ENCODE measurements at places on chromosomes 12 and 14.

DNA sequence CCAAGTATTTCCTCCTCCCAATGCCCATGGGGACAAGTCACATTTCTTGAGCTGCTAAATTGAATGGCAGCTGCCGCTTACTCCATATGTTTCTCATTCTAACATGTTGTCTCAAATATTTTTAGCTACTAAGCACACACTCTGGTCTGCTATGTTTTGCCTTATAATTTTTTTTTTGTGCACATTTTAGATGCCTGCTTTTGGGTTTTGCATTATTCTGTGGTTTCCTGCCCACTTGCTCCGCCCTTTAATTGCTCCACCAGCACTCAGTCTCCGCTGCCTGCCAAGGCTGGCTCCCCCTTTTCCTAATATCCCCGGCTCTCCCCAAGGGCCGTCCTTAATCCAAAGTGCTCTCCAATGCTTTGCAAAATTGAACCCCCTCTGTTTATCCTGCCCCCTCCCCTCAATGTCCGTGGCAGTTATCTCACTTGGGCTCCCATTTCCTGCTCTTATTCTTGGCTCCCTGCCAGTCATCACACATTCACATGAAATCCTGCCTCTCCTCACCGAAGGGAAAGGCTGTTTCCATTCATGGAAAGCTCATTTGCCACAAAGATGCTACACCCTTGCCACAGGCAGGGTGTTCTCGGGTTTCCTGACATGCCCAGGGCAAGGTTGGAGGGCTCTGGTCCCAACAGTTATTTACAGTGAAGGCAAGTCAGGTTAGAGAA, 79.4 kb downstream of the C12orf75 start:
- DNase-seq: peak; percentile 59

GRCh38 chr14:94239406-94239805, 53.7 kb downstream of the SERPINA10 start:
- no peak for DNase-seq

GRCh38 chr12:62044450-62045135, 215.6 kb upstream of the USP15 start:
- DNase-seq: no peak

GRCh38 chr12:42801271-42801670, 211.7 kb upstream of the PRICKLE1 start:
- DNase-seq: no peak

DNA sequence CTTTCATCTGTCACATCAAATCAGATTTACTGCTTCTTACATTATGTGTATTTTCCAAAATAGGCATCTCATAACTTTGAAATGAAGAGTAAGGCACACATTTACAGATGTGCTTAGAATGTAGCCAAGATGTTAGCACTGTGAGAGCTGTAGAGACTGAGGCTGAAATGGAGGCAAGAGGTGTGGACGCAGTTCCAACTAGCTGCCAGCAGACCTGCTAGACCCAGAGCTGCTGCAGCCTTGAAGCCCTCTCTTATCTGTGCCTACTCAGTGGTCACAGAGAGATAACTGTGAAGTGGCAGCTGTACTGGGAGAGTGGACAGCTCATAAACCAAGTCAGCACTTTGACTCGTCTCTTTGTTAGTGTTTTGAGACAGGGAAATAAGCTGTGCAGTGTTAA, 470.9 kb downstream of the CCER1 start:
- DNase-seq: no peak

DNA sequence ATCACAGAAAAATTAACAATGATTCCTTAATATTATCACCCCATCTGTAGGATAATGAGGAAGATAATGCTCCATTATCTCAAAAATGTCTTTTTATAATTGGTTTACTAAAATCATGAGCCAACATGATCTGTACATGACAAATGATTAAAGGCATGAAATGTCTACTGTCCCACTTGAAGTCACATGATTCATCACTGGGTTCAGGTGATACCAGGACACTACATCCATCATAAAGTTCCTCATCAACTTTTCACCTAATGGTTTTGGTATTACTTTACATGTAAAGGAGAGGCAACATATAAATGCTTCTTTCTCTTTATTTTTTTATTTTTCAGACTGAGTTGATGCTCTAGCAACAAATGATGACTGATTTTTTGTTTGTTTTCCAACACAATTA, 313.3 kb downstream of the MED13L start:
- no peak for DNase-seq

- no peak for DNase-seq
Measured at GRCh38 chr12:13880613-13881012, 100.8 kb downstream of the GRIN2B start.

DNA sequence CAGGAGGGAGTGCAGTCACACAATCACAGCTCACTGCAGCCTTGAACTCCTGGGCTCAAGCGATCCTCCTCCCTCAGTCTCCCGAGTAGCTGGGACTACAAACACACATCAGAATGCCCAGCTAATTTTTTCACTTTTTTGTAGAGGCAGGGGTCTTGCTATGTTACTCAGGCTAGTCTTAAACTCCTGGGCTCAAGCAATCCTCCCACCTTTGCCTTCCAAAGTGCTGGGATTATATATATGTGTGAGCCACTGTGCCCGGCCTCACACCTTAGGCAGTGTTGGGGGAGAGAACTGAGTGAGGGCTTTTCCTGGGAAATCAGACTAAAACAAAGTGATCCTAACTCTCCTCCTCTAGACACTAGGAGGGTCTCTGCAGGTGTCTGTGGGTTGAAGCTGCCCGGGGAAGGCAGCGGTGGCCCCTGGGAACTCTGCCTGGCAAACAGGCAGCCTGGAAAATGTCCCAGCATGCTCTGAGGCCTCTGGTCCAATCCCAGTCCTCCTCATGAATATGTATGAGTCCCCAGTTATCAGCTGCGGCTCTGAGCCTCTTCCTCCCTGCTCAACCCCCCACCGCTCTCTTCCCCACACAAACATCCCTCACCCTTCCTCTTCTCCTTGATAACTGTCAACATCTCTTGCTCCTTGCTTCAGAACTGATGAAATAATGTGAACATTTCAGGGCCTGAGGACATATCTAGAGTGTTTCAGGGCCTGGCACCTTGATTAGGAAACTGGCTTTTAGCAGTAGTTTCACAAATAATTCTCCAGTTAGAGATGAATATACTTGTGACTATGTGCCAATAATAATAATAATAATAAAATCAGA, 7.9 kb upstream of the NAA25 start:
- DNase-seq: peak; percentile 71

- DNase-seq: no peak
Measured at GRCh38 chr14:50774542-50775267, 56.3 kb downstream of the NIN start.

DNA sequence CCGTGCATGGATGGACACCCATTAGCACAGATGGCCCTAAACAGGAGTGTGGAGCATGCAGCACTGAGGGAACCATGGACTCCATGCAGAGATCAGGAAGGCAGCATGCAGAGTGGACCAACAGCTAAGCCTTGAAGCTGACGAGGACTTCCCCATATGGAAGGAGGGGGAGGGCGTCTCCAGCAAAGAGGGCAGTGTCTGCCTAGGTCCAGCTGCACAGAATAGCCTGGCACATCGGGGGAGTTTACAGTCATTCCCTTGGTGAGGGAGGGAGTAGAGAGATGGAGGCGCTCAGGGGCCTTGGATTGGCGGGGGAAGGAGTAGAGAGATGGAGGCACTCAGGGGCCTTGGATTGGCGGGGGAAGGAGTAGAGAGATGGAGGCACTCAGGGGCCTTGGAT, 64.5 kb downstream of the ANKRD9 start:
- DNase-seq: no peak

DNA sequence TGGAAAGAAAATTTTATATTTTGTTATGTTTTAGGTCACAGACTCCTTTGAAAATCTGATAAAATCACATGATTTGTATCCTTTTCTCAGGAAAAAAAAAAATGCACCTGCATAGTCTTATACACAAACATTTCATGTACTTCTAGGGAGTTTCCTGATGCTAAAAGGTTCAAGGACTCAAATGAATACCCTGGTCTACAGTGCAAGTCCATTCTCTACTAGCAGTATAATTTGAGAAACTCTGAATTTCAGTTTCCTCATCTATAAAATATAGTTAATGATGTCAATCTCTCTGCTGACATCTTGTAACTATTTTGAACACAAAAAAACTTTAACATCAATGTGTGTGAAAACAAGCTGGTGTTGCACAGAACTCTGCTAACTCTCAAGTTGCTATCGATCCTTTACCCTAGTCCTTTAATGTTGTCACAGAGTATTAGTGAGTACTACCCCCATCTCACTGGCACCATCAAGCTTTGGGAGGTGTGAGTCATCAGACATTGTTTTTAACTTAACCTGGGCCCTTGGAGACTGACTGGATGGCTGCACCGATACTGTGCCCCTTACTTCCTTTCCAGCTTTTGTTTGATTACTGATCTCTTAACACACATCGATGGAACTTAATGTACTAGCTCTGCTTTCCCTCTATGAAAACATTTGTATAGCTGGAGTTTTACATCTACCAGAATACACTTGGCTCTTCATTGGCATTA, 251.9 kb upstream of the SOX5 start:
- DNase-seq: no peak

DNA sequence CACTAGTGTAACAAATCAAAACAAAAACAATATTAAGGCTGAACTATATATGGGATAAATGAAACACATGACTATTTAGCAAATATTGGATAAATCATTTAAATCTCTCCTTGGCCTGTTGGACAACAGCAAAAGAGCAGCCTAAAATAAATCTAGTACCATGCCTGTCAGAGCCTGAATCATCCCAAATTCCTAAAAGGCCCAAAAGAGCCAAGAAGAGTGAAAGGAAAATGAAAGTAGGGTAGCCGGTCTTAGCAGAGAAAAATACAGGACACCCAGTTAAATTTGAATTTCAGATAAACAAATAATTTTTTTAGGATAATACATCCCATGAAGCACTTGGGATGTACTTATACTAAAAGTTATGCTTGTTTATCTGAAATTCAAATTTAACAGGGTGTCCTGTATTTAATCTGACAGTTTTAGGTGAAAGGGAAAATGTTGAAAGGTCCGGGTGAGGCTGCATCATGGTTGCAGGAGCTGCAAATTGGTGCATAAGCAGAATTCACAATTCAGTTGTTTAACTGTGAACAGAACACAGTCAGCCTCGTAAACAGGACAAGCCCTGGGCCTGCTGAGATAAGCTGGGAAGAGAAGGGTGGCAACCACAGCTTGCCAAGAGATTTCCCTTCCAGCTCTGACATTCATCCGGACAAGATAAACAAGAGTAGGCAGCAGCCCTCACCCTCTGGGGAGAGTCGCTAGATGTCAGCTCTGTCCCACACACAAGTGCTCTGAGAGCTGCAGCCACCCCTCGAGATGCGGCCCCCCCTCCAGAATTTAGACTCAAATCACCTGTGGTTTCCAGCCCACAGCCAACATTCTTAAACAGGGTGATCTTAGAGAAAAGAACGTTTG, 30.3 kb downstream of the DMAC2L start:
- DNase-seq: peak; percentile 84

DNA sequence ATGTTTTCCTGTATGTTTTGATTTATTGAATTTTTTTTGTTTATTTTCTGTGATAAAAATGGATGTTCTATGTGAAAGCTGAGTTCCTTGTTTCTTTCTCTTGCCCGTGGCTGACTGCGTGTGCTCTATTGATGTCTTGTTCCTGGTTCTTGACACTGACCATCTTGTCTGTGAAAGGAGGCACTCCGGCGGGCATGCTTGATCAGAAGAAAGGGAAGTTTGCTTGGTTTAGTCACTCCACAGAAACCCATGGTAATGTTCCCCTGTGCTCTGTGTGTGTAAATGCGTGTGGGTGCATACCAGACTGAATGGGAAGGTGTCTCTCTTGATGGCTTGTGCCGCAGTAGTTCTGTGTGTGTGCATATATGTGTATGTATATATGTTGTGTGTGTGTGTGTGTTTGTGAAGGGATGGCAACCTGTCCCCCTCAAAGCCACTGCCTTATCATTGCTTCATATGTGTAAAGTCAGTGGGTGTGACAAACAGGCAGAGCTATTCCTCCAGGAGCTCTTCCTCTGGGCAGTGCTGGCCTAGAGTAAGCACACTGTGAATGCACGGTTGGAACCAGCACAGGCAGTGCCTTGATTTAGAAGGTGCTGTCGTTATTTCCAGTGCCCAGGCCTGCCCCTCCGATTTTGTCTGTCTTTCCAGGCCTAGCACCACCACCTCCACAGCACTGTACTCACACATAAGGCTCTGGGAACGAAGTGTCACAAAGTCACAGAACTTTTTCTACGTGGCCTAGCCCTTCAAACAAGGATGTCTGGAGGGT, 247.3 kb upstream of the FKBP4 start:
- no peak for DNase-seq

DNA sequence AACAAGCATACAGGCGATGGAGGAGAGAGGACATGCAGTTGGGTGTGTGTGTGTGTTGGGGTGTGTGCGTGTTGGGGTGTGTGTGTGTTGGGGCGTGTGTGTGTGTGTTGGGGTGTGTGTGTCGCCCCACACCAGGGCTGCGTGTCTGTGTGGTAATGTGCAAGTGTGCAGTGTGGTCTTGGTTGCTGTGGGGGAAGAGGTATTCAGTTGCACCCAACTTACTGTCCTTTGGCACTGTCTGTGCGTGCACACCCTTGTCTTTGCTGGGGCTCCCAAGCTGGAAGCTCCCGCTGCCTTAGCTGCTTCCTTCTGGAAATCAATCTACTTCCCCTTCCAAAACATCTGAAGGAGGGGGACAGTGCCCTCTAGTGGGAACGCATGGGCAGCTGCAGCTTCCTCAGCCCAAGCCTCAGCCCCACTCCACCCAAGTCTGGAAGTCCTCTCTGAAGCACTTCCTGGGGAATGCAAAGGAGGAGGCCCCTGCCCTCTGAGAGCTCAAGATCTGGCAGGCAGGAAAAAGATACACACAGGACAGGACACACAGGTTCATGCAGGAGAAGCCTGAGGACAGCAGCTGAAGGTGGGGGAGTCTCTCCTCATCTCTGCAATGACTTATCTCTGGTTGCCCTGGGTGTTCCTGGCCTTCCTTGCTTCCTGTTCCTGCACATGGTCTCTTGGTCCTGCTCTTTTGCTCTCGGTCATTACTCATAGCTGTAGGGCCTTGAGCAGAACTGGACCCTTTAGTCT, 13.1 kb downstream of the ASIC1 start:
- peak; percentile 90 for DNase-seq

- no peak for DNase-seq
Measured at GRCh38 chr12:20963762-20964161, 153.3 kb downstream of the SLCO1B3 start.

- no peak for DNase-seq
Measured at GRCh38 chr14:73661872-73662271, 17.1 kb downstream of the DNAL1 start.

GRCh38 chr14:105161964-105162668, 6.5 kb downstream of the JAG2 start:
- no peak for DNase-seq

- no peak for DNase-seq
Measured at GRCh38 chr12:116610971-116611541, 51.9 kb downstream of the MAP1LC3B2 start.

GRCh38 chr12:53596920-53597363, 29.2 kb downstream of the ATF7 start:
- DNase-seq: no peak

DNA sequence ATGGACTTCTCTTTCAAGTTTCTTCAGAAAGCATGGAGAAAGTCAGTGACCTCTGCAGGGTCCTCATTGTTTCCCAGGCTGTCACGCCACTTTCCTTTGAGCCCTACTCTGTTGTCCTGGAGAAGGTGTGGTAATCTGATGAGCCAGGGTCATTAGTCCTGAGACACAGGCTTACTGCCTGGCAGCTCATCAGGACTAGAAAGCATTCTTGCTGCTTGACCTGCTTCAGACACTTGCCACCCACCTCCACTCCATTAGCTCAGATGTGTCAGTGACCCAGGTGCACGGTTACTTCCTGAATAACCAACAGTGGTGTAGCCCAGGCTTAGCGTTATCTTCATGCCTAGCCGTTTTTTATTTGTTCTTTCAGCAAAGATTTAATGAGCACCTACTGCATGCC, 93.9 kb downstream of the FGD4 start:
- DNase-seq: no peak

GRCh38 chr12:102806110-102806509, 110.9 kb downstream of the PAH start:
- DNase-seq: no peak
